ENCODE measurements at places on chromosomes 3 and 15. TPM values are rescaled to one million over a fixed set of nuclear protein-coding genes. Genes with fewer than 3 reads are reported as not detected.

The IL12A gene
- total RNA-seq = 6.5 TPM

The USP3 gene
- total RNA-seq = 27.3 TPM

The TAGLN3 gene
- total RNA-seq = 2.6 TPM

DNA sequence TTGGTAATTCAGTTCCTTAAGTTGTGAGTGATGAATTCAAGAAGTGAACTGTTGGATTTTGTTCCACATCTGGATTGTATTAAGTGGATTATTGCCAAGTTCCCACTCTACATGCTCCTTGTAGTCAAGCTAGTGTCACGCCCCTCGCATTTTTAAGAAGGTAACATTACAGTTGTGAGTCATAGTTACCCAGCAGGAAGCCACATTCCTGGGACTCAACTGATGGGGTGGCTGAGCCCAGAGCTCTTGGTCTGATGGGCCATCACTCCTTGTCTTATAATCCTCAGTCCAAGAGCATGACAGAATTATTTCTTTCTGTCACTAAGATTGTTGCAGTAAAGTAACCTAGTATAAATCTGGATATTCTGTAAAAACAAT is 102.7 kb downstream of the PTPRG start:
- peak; percentile 4 for DNase-seq

DNA sequence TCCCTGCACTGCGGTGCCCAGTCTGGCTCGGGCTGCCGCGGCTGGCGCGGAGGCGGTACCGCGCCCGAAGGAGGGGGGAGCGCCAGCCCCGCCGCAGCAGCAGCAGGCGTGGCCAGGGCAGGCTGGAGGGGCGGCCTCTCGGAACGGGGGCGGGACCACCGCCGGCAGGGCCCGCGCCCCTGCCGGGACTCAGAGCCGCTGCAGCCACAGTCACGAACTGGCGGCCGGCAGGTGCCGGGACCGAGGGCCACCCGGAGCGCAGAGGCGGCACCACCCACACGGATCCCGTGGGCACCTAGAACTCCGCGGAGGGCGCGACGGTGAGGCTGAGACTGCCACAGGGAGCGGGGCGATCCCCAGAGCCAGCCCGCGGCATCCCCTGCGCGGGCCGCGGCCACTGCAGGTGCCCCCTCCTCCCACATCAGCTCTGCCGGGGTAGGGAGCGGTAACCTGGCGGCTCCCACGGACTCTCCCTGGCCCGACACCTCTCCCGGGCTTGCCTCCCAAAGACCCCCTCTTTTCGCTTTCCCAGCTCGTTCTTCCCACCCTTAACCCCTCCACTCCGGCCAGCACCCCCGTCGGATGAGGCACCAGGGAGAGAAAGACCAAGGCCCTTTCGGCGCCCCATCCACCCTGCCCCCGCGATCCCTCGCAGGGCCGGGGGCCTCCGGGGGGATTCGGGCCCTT is at the start of gene VWA5B2:
Gene VWA5B2, plus strand, starts transcription at position 192 of the 687 bp plus-strand sequence. CDS start 944 bp downstream, outside the sequence.
- peak; percentile 80 for DNase-seq

GRCh38 chr3:59121346-59122144 is 71.7 kb upstream of the CFAP20DC start:
- DNase-seq = no peak

DNA sequence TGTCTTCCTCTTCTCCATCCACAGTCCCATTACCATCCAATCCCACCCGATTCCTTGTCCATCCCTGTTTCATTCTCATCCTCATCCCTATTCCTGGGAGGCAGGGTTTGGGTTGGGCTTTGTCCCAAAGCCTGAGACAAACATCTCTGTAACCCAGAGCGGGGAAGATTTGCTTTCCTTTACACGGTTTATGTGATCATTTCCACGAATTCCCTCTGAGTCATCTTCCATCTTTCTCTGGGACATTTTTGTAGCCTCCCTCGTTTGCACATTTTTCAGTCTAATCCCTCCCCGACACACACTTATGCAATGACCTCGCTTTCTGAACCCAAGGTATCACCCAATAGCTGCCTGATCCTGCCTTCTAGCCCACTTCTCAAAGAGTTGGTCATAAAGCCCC is 22.8 kb downstream of the DUOX2 start:
- DNase-seq = no peak

DNA sequence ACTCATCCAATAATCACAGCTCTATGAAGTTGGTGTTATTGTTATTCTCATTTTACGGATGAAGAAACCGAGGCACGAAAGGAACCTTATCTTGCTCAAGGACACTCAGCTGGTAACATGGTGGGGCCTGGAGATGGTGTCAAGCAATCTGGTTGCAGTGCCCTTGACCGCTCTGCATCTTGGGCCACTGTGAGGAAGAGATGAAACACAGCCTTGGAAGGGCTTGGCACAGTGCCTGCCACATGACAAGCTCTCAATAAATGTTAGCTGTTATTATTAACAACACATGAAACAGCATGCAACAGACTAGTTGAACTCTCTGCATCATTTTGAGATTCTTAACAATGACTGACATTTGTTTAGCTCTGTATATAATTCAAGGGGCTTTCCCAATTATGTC is 10.1 kb upstream of the ITGA11 start:
- no peak for DNase-seq

DNA sequence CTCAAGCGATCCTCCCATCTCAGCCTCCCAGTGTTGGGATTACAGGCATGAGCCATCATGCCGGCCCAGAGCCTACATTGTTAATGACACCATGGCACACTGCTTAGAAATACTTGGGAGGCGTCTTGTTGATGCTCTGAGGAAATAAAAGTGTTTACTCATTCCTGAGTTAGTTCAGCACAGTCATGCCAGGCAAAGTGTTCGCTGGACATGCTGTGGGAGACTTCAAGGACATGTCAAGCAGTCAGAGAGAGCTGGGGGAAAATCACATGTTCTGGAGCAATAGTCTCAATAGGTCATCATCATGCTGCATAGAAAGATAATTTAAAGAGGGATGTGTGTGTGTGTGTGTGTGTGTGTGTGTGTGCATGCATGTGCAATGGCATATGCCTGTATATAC is 37.5 kb downstream of the TTC23 start:
- DNase-seq = no peak

DNA sequence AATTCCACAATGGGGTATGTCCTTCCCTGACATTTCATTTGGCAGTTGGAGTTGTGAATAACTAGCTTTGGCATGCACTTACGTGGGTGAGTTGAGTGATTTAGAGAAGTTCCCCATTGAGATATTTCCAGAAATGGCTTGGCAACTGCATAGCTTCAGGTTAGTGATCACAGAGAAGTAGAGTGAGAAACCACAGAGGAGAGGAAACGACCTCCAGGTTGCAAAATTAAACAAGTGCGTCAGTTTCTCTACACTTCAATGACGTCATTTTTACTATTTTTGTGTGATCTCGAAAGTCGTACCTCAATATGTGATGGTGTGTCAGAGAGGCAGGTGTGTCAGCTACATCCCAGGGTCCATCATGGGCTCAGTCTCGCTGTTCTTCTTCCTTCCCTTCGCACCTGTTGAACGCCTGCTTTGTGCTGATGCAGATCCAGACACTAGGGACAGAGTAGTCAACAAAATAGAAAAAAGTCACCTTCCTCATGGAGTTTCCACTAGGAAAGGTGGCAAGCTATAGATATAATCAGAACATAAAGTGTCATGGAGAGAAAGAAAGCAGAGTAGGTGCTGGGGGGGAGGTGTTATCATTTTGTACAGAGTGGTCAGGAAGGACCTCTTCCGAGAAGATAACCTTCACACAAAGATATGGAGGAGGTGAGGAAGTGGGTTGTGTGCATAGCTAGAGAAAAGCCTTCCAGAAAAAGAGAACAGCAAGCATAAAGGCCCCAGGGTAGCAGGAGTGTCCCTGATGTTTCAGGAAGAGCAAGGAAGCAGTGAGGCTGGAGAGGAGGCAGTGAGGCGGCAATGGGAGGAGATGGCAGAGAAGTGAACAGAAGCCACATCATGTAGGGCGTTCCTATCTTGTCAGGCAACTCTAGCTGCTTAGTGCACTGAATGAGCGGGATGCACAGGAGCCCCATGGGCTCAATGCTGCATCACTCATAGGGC is 75.6 kb downstream of the MCTP2 start:
- no peak for DNase-seq

DNA sequence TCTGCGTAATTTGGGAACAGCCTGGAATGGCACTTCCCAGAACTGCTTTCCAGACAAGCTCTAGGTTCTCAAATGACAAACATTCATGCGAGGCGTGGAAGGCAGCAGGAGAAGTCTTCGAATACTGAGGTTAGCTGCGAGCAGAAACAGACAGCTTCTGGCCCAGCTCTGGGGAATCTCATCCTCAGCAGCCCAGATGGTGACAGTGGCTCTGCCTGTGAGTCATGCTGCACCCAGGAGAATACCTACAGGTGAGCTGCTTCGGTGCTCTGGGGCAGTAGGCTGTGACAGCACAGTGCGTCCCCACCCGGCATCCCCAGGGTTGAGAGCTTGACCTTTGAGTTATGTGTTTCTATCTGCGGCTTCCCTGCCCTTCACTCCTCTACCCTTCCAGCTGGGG is 258.6 kb downstream of the KLF13 start:
- no peak for DNase-seq

DNA sequence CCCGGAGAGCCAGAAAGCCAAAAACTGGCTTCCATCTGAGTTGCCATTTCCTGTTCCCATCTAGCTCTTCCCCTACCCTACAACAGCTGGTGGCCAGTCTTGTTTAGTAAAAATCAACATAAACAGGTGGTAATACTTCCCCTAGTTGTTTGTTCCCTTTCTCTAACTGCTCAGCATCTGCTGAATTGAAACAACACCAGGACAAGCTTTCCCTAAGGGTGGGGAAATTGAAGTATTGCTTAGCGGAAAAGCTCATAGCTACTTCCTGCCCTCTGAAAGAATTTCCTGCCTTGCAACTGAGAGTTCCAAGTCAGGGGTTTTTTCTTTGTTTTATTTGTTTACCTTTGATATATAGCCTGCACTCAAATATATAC is 66.8 kb downstream of the HMG20A start:
- DNase-seq = no peak

DNA sequence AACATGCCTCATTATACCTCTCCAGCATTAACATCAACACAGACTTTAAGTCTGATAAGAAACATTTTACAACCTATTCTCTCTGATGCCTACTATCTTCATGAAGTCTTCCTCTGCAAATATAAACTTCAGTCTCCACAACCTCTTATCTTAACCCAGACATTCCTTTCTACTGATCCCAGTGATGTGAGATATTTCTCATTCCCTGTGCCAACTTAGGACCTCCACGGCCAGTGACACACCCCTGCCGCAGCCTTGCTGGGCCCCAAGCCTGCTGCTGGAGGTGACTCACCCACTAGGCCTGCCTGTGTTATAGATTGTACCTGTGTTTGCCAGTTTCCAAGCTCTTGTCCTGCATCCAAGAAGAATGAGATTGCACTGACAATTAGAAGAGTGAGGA is 734.5 kb upstream of the CADM2 start:
- no peak for DNase-seq

GRCh38 chr3:3851621-3852323 is 52.5 kb downstream of the LRRN1 start:
- DNase-seq = no peak

- no peak for DNase-seq
Observed at GRCh38 chr3:3087279-3087678, 22.9 kb downstream of the IL5RA start.

- DNase-seq = no peak
Observed at GRCh38 chr3:23710555-23710954, 95.2 kb upstream of the UBE2E1 start.

GRCh38 chr3:122198966-122199365 is 15.5 kb downstream of the CASR start:
- no peak for DNase-seq

DNA sequence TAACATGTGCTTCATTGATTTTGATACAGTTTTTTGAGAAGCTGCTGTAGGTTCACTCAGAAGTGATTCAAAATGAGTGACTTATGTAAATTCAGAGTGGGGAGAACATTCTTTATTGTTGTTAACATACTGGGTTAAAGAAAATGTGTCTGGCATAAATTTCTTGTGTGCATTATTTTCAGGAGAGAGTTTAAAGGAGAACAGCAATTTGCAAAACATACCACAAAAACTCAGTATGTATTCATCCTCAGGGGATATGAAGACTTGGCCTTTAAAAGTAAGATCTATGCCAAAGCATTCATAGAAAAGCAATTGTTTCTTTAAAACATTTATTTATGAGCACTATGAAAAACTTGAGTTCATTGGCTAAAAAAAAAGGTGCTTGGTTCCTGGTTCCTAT is 1089.8 kb downstream of the ROBO2 start:
- DNase-seq = no peak

Measured in PC-3 (cell line).